ENCODE measurements at places on chromosomes 1 and 21. TPM values are rescaled to one million over a fixed set of nuclear protein-coding genes. Genes with fewer than 3 reads are reported as not detected.

DNA sequence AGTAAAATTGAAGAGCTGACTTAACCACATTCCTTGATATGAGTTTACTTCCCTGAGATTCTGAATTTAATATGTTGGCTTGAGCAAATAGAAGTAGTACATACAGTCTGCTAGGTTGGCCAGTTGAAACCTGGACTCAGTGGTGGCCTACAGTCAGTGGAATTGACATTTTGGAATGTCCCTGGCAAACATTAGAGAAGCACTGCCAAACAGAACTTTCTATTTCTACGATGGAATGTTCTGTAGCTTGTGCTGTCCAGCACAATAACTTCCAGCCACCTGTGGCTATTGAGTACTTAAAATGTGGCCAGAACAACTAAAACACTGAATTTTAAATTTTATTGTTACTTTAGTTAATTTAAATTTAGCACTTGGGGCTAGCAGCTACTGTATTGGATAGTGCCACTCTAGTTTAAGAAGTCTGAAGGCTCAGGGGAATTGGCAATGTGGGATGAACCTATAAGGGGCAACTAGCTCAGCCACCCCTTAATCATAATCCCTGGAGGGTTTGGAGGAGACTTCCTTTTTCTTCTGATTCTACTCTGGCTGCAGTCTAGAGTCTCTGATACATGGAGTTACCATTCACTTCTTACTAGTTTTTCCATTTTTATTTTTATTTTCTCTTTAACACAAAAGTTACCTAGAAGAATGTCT, 10.3 kb upstream of the TEDDM1 start:
- no peak for DNase-seq

- DNase-seq: no peak
These were observed 886 bp downstream of the BTBD8 start for GRCh38 chr1:92081031-92081430.

DNA sequence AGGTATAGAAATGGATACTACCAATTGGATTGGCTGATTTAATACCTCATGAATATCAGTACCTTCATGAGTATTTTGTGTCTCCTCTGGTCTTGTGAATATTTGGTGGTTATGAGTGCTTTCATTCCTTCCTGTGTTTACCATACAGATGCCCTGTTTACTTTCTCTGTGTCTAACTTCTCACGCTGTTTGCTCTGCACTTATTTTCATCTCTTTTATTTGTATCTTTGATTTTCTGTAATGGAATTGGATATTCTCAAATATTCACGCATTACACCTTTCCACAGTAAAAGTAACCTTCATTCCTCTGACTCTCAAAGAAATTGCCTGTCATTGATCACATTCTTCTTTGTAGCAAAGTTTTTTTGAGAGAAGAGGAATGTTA, 16.8 kb downstream of the CNST start:
- no peak for DNase-seq

DNA sequence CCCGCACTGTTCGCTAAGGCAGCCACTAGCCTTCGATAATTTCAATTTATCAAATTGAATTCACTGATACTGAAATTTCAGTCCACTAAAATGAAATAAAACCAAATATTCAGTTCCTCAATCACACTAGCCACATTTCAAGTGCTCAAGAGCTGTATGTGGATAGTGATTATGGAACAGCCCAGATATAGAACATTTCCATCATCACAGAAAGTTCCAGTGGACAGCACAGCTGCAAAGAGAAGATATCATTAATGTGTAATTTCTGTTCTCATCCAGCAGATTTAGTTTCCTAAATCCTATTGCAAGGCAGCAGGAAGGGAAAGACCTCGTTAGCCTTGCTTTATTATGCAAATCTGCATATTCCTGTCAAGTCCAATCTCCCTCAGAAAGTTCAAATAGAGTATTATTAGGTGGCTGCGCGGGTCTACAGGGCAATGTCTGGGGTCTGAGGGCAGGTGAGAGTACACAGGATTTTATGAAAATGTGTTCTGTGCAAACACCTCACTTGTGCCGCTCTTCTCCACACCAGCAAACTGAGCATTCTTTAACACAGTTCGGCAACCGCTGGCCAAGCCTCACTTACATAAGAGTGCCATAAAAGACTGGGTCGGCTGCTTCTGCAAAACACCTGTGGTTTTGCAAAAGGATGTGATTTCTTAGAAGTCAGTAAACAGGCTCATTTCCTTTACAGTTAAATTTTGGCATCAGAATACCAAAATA, 22.4 kb downstream of the CAPZB start:
- no peak for DNase-seq

- no peak for DNase-seq
These were observed 218.6 kb downstream of the URB2 start for GRCh38 chr1:229844675-229845074.

The FOXD2 gene
- total RNA-seq: not detected

The PRKAA2 gene
- total RNA-seq: 1.3 TPM
